Left lobe of liver (tissue), 2 donors: ENCODE measurements at places on chromosomes 16 and 17.

DNA sequence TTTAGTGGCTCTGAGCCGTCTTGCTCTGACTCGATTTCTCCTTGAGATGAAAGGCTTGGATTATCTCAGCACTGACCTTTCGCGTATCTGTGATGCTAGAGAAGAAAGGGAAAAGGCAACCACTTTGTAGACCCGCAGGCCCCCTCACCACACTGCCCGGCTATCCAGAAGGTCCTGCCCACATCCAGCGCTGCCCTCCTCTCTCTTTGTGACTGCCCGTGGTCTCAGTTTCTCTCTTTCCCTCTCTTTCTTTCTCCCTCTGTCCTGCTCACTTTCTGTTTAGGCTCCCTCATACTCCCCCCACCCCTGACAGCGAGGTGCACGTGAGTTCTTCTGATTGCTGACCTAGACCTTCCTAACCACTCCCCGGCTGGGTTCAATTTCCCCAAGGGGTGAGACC is 12.8 kb upstream of the TBX21 start:
- no peak for DNase-seq

DNA sequence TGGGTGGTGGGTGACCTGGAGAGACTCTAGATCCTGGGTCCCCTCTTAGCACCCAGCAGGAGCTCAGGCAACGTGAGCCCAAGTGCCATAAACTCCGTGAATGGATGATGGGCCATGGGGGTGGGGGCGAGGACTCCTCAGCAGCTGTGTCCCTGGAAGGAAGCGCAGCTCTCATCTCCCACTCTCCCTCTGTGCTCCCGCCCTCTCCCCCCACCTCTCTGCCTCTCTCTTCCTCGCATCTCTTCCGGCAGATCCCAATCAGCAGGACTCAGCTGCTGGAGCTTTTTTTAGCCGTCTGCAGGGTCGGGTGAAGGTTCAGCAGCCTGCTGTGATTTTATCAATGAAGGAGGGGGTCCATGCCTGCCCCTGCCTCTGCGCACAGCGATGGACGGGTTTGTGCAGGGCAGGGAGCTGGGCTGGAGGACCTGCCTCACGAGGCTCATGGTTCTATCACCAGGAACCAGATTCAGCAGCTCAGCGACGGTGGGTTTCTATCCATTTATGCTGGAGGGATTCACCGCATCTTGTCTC is 8.3 kb downstream of the CCR7 start:
- DNase-seq: peak; percentile 33

DNA sequence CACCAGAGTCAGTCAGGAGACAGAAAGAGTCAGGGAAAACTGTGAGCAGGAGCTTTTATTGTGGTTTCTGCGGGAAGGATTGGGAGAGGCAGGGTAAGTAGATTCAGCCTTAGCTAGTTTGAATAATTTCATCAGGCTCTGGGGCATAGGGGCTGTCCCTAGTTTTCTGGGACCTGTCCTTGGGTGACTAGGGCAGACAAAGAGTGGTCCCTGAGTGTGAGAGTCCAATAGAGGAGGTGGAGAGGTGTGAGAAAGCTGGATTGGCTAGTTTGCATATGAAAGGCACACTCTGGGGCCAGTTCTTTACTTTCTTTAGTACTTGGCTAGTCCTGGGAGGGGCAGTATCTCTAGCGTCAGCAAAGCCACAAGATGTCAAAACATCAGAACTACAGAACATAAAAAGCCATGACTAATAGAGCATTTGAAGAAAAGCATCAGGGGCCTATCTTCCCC is 255.6 kb downstream of the HS3ST3A1 start:
- no peak for DNase-seq

GRCh38 chr16:53220585-53220984 is 165.8 kb downstream of the CHD9 start:
- no peak for DNase-seq

DNA sequence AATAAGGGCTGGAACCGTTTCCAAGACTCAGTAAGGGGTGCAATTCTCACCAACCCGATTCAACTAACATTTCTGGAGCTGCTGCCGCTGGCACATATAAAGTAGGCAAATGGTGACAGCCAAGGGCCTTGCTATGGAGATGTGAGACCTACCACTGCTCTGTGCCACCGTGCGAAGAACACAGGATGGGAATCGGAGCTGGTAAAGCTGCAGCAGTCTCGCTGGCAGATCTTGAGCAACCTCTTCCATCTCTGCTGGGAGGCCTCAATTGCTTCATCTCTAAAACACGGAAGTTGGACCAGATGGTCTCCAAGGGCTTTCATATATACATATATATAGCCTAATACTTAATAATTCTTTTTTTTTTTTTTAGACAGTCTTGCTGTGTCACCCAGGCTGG is 128.9 kb upstream of the RCVRN start:
- DNase-seq: no peak

DNA sequence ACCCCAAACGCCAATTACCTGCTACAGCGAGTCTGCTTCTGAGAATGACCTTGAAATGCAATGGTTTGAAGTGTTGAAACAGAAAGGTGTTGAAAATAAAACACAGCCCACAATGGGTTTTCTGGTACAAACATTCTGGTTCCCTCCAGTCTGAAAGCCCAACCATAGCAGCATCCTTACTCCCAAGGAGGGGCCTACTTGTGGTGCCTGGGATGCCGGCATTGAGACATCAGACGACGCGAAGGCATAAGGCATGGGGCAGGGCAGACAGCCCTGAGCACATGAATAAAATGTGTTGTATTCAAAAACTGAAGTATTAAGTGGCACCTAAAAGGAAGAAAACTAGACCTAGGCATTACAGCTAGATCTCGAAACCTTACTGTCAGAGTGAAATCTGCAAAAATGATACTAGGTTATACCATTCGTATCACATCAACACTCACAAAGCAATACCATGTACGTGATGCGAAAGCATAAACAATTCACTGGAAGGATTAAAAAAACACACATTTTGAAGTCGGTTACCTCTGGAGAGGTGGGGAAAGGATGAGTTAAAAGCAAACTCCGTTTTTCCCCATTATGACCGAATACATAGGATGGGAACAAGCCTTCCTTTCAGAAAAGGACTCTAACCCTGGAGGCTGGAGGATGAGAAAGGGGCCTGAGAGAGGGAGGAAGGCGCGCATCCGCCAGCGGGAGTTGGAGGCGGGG is 702 bp downstream of the NUDT21 start:
- no peak for DNase-seq

DNA sequence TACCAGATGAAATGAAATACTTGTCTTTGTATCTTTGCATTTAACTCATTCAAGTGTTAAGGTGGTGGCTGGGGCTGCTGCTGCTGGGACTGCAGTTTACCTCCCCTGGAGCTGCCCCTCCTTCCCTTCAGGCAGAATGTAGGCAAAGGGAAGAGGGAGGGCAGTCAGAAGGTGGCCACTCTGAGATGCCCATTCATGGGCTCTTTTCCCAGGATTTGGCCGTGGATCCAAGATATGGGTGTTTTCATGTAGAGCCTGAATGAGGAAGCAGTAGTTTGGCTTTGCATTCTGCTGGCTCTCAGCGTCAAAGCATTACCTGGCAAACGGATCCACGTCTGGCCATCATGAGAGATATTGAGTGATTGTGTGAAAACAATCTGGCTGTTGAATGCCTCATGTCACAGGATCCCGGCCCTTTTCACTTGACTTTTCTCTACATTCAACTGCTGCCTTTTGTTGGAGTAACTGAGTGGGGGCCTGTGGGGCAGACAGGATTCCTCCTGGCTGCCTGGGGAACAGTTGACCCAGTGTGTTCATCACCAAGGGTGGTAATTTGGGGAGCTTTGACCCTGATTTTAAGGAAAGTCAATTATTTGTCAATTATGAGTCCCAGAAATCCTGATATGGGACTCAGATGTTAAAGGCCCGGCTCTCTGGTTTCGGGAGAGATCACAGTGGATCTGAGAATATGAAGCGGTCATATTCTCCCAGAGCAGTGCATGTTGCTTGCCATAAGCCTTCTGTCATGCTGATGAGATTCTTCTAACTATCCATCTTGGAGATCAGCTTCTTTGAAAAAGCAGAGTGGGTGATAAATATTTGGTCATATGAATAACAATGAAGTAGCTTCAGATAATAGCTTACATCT is 236.8 kb downstream of the IRX3 start:
- no peak for DNase-seq
